Activated gamma-delta T cell (primary cell): ENCODE measurements at places on chromosomes 1 and 21.

- DNase-seq: no peak
Measured at GRCh38 chr21:25997788-25998611, 172.6 kb downstream of the APP start.

GRCh38 chr1:54763816-54764132, 549 bp downstream of the PARS2 start:
- DNase-seq: no peak

DNA sequence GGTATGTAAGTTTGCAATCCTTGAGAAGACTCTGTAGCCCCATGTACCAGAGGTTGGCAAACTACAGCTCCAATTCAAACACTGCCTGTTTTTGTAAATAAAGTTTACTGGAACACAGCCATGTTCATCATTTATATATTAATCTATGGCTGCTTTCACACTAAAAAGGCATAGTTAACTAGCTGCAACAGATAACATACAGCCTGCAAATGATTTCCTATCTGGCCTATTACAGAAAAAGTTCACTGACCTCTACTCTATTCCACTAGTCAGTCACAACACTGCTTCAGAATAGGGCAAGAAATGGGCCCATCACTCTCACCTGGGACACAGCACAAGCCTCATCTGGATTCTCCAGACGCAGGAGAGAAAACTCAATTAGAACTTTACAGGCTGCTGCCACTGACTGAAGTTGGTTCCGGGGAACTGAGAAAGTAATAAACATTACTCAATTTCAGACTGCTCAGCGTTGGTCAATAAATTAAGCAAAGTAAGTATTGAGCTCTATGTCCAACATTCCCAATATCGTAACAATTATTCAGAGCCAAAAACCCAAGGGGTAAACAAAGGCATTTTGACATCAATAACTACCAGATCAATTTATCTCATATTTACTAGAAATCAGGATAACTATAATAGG, 10.6 kb downstream of the UBR4 start:
- no peak for DNase-seq

GRCh38 chr1:226268421-226269124, 40.4 kb downstream of the LIN9 start:
- no peak for DNase-seq

DNA sequence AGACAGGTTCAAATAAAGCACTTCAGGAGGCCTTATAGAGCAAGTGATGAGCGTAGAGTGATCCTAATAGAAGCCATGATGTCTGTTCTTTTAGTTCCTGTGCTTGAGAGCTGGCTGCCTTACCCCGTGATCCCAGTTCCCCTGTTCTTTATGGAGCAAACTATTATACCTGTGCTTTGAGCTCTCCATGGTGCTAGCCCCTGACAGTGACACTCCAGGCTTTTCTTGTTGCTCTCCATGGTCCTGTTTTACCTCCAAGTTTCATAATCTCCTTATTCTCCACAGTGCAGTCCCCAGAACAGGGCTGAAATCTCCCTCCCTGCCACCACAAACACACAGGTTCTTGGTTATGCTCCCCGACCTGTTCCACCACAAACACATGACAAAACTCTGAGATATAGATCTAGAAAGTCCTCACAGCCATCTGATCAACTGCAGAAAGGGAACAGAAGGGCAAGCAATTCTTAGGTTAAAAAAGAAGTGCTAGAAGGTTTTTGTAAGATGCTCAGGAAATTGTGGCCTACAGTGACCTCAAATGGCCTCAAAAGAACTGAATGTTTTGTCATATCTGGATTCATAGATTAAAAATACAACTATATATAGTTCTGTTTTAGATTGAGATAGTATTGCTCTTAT, 6.0 kb downstream of the CADM3 start:
- no peak for DNase-seq

- DNase-seq: no peak
Measured at GRCh38 chr21:29238053-29238966, 60.4 kb upstream of the BACH1 start.

- no peak for DNase-seq
Measured at GRCh38 chr21:16587141-16587581, 857.4 kb downstream of the USP25 start.

DNA sequence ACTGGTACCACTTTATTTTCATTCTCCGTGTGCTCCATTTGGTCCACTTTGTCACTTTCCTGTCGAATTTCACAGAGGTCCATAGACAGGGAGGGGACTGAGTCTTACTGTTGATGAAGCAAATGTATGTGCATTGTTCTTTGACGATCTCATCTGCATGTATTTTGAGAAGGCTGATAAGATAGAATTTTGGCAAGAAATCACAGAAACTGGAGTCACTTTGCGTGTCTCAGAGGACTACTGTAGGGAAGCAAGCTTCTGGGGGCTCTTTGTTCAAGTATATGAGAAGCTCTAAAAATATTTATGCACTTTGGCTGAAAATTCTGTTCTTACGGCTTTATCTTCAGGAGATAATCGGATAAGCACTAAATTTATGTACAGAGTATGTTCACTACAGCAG, 78.1 kb downstream of the PCBP3 start:
- DNase-seq: no peak

- DNase-seq: no peak
Measured at GRCh38 chr1:109040627-109040988, 1.3 kb downstream of the WDR47 start.

- DNase-seq: no peak
Measured at GRCh38 chr1:6009120-6010040, 17.2 kb upstream of the NPHP4 start.

DNA sequence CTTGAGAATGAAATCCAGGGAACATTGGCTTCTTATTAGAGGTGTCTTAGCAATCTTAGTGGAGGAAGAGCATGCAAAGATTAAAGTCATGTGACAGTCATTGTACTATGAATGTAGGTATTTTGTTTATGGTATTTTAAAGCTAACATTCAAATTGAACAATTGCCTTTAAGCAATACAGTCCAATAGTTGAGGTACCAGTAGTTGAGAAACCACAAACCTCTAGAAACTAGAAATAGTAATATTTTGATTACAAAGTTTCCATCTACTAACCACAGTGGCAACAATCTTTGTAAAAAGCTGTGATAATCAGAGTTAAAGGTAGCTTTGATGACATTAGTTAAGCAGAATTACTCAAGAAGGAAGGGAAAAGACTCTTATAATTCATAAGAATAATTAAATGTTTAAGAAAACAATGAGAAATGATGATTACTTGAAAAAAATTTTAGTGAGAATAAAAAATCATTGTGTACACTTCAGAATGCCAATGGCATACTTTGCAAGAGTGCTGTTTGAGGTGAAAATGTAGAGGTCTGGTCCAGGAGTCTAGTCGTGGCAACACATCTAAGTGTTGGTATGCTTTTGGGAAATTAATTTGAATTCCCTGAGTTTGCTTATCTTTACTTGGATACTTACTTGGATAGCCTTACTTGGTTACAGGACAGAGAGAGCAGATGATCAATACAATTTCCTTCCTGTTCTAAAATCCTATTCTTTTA, 104.9 kb upstream of the PTGFR start:
- DNase-seq: no peak

DNA sequence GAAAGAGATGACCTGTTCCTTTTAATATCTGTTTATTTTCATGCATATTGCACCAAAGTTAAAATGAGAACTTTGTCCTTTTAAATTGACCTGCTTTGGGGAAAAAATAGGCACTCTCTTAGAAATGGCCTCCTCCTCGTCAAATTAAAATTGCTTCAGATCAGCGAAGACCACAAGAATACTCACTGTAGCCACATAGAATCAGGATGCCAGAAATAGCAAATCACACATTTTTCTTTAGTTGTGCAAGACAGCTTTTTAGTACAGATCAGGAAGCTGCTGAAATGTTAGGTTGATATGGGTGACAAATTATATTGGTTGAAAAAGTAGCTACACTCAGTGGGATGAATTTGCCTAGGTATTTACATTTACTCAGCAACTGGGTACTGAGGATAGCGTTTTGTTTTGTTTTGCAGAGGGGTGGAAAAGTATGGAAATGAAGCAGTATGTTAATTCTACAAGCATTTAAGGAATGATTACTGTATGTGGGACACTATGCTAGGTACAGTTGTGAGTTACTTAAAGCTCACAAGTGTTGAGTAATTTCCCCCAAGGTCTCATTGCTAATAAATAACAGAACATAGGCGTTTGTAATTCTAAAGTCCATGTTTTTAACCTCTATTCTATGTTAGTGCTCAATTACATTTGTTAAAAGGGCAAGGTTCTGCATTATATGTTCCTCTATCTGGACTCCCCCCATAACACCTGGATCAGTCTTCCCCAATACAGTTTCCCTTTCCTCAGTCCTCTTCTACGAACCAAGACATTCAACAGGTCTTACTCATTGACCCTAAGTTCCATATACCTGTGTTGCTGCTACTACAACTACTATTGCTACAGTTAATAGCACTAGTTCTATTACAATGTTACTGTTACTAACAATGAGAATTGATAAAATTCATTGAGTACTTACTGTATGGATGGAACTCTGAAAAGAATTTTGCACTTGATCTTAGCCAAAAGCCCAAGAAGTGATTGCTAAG, 99.4 kb upstream of the S1PR1 start:
- DNase-seq: no peak

DNA sequence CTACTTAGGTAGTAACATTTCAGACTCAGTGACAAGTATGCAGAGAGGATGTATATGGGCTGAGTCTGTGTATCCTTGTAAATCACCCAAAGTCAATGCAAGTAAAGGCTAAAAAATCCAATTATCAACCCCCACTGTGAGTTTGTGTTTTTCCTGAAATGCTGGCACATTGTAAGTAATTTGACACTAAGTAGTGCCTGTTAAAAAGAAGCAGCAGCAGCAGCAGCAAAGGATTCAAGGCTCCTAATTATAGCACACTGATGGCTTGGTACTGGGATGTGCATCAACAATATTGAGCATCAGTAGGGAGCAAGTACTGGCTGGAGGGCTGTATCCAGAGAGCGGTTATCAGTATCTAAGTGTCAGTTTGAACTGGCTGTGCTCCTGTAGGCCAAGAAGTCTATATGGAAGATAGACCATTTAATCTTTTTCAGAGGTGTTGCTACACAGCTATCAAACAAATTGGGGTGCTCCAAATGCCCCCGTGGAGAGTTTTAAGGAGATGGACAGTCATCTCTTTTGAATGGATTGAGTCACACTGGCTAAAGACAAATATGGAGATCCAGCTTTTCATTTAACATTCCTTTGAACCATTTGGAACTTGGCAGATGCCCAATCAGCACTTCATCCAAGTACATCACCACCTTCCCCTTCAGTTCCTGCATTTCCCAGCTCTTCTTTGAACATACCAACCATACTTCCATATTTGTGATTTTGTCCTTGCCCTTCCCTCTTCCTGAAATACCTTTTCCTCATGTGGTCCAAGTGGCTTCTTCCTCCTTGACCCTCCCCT, 241.2 kb upstream of the ST6GALNAC5 start:
- no peak for DNase-seq

- no peak for DNase-seq
Measured at GRCh38 chr1:55289042-55289441, 73.9 kb upstream of the USP24 start.

GRCh38 chr1:170704256-170704655, 40.3 kb downstream of the PRRX1 start:
- DNase-seq: no peak

DNA sequence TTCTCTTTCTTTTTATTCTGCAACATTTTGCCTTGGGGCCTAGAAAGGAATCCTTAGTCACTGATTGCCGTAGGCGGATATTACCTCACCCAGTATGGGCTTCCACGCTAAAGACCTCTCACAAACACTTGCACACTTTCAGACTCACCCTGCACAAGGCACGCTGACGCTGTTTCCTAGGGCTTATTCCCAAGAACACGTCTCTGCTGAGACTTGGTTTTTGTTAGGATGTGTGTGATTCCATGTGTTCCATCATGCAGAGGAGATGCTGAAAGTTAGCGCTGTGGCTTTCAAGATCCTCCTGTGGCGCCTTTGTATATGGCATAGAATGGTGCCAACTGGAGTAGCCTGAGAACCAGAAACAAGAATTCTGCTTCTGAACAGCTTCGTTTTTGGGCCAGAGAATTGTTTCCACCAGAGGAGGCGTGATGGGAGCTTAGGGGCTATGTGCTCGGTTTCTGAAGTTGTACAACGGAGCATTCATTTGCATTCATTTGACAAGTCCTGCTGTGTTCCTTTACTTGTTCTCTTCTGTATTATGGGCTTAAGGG, 297.0 kb downstream of the DISC1 start:
- DNase-seq: no peak

DNA sequence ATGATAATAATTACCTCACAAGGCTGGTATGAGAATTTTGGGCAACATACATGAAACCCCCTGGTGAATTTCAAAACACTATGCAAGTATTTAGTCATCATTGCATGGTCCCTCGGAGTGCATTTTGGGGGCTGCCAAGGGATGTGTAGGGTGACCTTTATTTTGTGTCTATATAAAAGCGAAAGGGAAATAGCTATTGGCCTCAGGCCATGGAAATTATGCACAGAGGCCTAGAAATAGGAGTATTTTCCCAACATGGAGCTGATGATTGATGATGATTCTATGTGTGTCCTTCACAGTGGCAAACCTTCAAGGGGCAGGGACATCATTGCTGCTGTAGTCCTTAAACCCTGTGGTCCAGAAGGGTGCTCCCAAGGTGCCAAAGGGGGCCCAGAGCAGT, 265.5 kb downstream of the ST6GALNAC3 start:
- DNase-seq: no peak

DNA sequence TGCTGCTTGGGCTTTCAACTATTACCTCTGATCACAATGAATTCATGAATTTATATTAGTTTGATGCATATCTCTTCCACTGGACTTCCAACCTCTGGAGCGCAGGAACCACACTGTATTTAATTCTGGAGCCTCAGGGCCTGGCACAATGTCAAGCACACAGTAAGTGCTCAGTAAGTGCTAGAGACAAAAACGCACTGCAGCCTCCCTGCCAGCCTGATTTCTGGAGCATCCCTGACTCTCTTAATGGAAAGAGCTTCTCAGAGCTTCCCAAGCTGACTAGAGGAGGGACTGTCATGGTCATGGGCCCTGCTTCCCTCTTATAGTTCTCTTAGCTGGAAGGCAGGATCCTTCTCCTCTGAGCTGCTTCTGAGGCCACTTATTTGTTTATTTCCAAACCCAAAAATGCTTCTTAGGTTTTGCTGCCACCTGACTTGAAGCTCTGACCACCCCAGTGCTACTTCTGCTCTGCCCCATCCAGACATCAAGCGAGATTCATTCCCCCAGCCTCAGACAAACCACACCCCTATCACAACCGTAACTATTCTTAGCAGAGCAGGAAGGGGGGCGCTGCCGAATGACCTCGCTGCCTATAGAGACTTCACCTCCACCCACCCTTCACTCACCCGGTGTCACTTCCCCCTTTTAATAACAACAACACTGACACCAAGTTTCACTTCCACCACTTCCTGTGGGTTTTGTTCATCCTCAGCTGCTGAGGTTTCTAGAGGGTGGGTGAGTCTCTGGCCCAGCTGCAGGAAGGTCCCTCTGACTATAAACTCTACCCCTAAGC, 33.6 kb downstream of the NUAK2 start:
- DNase-seq: peak; percentile 32

- no peak for DNase-seq
Measured at GRCh38 chr1:21912038-21912758, 24.9 kb downstream of the HSPG2 start.

GRCh38 chr1:32868085-32868484, 2.6 kb downstream of the FNDC5 start:
- no peak for DNase-seq

GRCh38 chr1:56029319-56030003, 549.9 kb downstream of the PLPP3 start:
- DNase-seq: no peak
